Chondrocyte (in vitro differentiated cells): ENCODE measurements at places on chromosomes 5 and 9. TPM values are rescaled to one million over a fixed set of nuclear protein-coding genes. Genes with fewer than 3 reads are reported as not detected.

GRCh38 chr5:34694685-34695084 lies 38.6 kb downstream of the RAI14 start:
- no peak for DNase-seq
- H3K27me3 ChIP-seq: no peaks in the 10 kb centered on the region
- no peak overlapping the region for H3K4me3 ChIP-seq
- H3K27ac ChIP-seq: peak overlapping the region; percentile 78
- H3K4me1 ChIP-seq: peaks cover 75% of the 10 kb centered on the region

DNA sequence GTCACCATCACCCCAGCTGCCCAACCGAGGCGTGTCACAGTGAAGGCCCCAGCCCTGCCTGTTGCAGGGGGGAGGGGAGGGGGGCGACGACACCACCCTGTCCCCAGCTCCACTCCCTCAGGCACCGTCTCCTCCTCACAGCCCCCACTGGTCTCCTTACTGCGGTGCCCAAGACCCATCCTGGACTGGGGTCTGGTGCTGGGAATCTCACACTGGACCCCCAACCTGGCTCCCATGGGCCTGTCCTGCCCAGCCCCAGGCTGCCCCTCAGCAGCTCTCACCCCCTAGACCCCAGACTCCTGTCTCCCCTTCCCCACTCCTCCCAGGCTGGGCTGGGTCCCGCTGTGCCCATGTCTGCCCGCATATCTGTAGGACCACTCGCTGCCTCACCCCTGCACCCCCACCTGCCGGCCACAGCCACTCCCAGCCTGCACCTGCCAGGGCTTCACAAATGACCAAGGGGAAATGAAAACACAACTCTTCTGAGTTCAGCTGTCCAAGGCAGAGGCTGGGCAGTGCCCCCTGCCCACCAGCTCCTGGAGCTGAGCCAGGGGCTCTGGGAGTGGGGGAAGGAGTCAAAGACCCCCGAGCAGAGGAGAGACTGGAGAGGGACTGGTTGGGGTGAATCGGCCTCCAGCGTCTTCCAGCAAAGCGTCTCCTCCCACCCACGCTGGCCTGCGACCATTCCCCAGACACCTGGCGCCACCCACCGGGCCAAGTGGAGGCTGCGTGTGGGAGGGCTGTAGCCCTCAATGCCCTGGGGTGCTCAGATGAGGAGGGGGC lies 32.6 kb upstream of the EGFL7 start:
- peak; percentile 79 for DNase-seq
- no peak overlapping the region for H3K27ac ChIP-seq
- H3K4me1 ChIP-seq: peaks cover 9% of the 10 kb centered on the region
- H3K4me3 ChIP-seq: no peak overlapping the region
- no peaks in the 10 kb centered on the region for H3K27me3 ChIP-seq

- peak overlapping the region; percentile 99 for H3K27ac ChIP-seq
- H3K4me1 ChIP-seq: peaks cover 75% of the 10 kb centered on the region
- H3K4me3 ChIP-seq: no peak overlapping the region
- H3K36me3 ChIP-seq: peaks cover 1% of the 10 kb centered on the region
These were observed 135.6 kb downstream of the BOD1 start for GRCh38 chr5:173480896-173481295.

DNA sequence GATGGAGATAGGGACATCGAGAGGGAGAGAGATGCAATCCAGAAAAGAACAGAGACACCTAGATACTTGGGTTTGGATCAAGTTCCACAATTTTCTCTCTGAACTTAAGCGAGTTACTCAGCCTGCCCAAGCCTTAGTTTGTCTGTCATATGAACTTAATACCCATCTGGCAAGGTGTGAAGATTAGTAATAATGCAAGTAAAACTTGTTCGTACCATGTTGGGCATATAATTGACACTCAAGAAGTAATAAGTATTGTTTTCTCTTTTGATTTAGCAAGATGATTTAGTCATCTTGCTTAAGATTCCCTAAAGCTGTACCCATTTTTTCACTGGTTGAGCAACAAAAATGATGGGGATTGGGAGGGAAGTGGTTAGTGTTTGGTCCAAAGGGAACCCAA lies 7.5 kb downstream of the RABGAP1 start:
- H3K4me3 ChIP-seq: no peak overlapping the region
- no peaks in the 10 kb centered on the region for H3K27me3 ChIP-seq
- peaks cover 61% of the 10 kb centered on the region for H3K4me1 ChIP-seq
- DNase-seq: no peak
- no peak overlapping the region for H3K27ac ChIP-seq

DNA sequence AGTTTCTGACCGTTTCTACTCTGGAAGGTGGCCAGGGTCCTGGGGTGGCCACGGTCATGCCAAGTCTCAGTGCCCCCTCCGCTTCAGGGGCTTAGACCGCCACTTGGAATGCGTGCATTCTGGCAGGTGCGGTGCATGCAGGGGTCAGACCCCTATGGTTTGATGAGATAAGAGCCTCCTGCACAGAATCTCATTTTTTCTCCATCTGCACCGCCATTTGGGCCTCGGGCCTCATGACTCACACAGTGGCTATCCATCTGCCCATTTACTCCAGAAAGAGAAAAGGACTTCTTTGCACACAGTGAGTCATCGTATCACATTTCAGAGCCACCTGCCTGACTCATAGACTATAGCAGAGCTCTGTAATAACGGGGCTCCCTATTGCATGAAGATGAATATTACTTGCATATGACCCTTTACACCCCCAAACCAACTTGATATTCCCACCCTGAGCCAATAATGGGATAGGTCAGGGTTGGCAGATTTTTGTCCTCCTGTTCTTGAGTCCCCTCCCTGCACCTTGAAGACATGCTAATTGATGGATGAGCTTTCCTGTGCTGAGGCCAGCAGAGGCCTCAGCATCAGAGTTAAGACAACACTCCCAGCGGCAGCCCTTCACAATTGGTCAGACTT lies 157.4 kb downstream of the NR3C1 start:
- H3K27ac ChIP-seq: peak overlapping the region; percentile 95
- no peak for DNase-seq
- H3K27me3 ChIP-seq: no peaks in the 10 kb centered on the region
- H3K4me3 ChIP-seq: no peak overlapping the region
- H3K36me3 ChIP-seq: no peaks in the 10 kb centered on the region

DNA sequence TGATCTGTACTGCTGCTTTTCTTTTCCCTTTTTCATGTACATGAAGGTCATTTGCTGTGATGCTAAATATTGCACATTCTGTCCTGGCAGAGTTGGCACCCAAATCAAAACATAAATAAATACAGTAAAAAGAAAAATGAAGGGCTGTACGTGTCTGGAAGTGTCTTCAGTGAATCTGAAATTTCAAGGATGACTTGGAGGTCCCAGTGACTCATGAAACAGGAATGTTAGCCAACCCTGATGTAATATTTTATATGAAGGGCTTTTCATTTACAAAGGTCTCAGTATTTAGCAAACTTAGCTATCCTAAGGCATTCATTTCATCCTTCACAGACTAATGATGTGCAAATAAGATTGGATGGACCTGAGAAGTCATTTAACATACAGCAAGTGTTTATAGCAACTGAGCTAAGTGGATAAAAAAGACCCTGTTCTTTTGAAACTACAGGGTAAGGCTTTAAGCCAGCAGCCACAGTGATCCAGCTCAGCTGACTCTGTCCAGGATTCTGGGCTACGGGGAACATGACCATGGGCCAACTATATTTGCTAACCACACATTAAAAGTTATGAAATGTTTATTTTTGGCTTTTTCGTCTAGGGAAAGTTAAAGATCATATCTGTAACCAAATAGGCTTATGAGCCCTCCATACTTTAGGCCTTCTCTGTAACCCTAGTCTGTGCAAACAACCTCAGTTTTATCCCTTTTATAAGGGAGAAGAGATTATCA lies 104.0 kb upstream of the DMRTA1 start:
- H3K27ac ChIP-seq: peak overlapping the region; percentile 92
- H3K27me3 ChIP-seq: no peaks in the 10 kb centered on the region
- peaks cover 48% of the 10 kb centered on the region for H3K4me1 ChIP-seq

- no peaks in the 10 kb centered on the region for H3K4me1 ChIP-seq
- H3K27ac ChIP-seq: no peak overlapping the region
- H3K27me3 ChIP-seq: no peaks in the 10 kb centered on the region
- peaks cover 9% of the 10 kb centered on the region for H3K36me3 ChIP-seq
- H3K4me3 ChIP-seq: no peak overlapping the region
- DNase-seq: no peak
These were observed 231.7 kb downstream of the FBXL7 start for GRCh38 chr5:15731699-15732098.

- no peaks in the 10 kb centered on the region for H3K27me3 ChIP-seq
- peaks cover 36% of the 10 kb centered on the region for H3K36me3 ChIP-seq
- no peak overlapping the region for H3K4me3 ChIP-seq
- H3K27ac ChIP-seq: no peak overlapping the region
- H3K4me1 ChIP-seq: peaks cover 7% of the 10 kb centered on the region
These were observed 12.2 kb downstream of the ACTL7A start for GRCh38 chr9:108874058-108874788.

DNA sequence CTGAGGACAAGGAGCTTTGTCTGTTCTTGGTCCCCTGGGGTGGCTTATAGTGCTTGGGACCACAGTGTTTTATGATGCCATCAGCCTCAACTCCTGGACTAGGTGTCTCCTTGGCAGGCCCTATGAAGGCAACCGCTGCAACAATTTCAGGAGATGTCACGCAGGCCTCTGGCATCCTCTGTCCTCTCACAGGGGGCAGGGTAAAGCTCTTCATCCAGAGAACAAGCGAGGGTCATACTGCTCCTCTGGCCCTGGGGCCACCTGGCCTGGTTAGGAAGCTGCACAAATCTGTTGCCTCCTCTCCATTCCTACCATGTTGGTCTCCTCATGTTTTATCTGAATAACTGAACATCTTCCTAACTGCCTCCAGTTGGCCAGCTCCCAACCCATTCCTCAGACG lies 148.9 kb upstream of the SPEF2 start:
- peaks cover 7% of the 10 kb centered on the region for H3K4me1 ChIP-seq
- H3K27ac ChIP-seq: no peak overlapping the region
- no peak overlapping the region for H3K4me3 ChIP-seq
- H3K36me3 ChIP-seq: no peaks in the 10 kb centered on the region
- H3K27me3 ChIP-seq: no peaks in the 10 kb centered on the region

- DNase-seq: no peak
- no peak overlapping the region for H3K27ac ChIP-seq
- H3K27me3 ChIP-seq: no peaks in the 10 kb centered on the region
- no peak overlapping the region for H3K4me3 ChIP-seq
- H3K36me3 ChIP-seq: no peaks in the 10 kb centered on the region
These were observed 41.8 kb downstream of the ROR2 start for GRCh38 chr9:91908293-91908623.

DNA sequence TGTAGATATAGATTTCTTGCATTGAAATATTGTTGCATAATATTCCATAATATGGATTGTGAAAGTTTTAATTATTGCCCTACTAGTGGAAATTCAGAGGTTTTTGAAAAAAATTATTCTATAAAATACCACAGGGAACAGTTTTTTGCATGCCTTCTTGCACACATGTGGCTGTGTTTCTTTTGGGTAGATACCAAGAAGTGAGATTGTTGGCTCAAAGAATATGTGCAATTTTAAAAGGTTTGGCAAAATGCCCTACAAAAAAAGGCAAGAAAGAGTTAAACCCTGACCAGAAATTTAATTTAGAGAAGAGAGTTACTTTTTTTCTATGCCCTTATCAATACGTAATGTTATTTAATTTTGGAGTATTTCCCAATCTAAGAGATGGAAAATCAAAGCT lies 270.8 kb upstream of the DAPK1 start:
- no peak for DNase-seq
- H3K27ac ChIP-seq: no peak overlapping the region
- H3K4me3 ChIP-seq: no peak overlapping the region
- peaks cover 63% of the 10 kb centered on the region for H3K4me1 ChIP-seq

- peaks cover 11% of the 10 kb centered on the region for H3K4me1 ChIP-seq
- H3K36me3 ChIP-seq: peaks cover 8% of the 10 kb centered on the region
- no peak for DNase-seq
- H3K27me3 ChIP-seq: no peaks in the 10 kb centered on the region
- no peak overlapping the region for H3K4me3 ChIP-seq
These were observed 46.4 kb downstream of the ERP44 start for GRCh38 chr9:100052375-100052774.

GRCh38 chr9:37902131-37902530 lies 1.8 kb downstream of the SLC25A51 start:
- peaks cover 34% of the 10 kb centered on the region for H3K4me1 ChIP-seq
- DNase-seq: no peak
- H3K27me3 ChIP-seq: no peaks in the 10 kb centered on the region
- peaks cover 9% of the 10 kb centered on the region for H3K36me3 ChIP-seq
- H3K4me3 ChIP-seq: peak overlapping the region; percentile 82

Gene SETD9
- total RNA-seq: 8.5 to 11.2 TPM (median 8.7 TPM) in 3 replicates

Gene DRD1
- total RNA-seq: 0.10 to 0.35 TPM (median 0.23 TPM) in 3 replicates

Gene IRX1
- total RNA-seq: 2.3 to 9.8 TPM (median 2.9 TPM) in 3 replicates

Gene SLCO6A1
- 0.82 to 1.8 TPM (median 1.1 TPM) in 3 replicates for total RNA-seq

Gene PCDHGA10
- total RNA-seq: 14.9 to 17.4 TPM (median 15.8 TPM) in 3 replicates

Gene HSD17B3
- not detected in 3 replicates for total RNA-seq

Gene OTULINL
- 4.3 to 5.6 TPM (median 5.4 TPM) in 3 replicates for total RNA-seq

Gene PCDHA1
- not detected in 3 replicates for total RNA-seq

Gene NR2F1-AS1
- total RNA-seq: 16.2 to 20.0 TPM (median 19.7 TPM) in 3 replicates
